ENCODE measurements at places on chromosomes 2 and 18.

- no peak for DNase-seq
Observed at GRCh38 chr2:70532244-70532935, 21.2 kb downstream of the TGFA start.

GRCh38 chr2:154551649-154552048 lies 146.8 kb upstream of the KCNJ3 start:
- no peak for DNase-seq

DNA sequence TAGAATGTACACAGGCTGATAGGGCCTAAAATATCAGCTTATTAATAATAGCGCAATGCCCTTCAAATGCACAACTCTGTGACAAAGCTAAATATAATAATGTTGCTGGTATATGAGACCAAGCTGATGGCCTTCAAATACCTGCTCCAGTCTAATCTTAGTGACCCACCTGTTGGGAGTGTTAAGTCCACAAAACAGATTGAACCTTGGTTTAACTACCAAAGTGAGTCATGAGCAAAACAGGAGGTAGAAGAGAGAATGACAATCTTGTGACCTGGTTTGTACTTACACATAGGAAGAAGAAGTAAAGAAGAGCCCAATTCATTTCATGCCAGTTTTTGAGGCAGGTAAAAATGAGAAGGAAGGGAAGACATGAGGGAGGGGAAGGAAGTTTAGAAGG lies 295.0 kb downstream of the NR4A2 start:
- no peak for DNase-seq

DNA sequence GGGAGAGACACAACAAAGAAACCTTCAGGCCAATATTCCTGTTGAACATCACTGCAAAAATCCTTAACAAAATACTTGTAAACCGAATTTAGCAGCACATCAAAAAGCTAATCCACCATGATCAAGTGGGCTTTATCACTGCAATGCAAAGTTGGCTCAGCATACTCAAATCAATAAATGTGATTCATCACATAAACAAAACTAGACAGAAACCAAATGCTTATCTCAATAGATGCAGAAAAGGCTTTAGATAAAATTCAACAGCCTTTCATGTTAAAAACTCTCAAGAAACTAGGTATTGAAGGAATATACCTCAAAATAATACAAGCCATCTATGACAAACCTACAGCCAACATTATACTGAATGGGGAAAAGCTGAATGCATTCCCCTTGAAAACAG lies 20.6 kb downstream of the GTF2A1L start:
- no peak for DNase-seq

- no peak for DNase-seq
Observed at GRCh38 chr2:222993920-222994650, 57.9 kb upstream of the KCNE4 start.

- DNase-seq, result no peak
Observed at GRCh38 chr2:58054264-58054663, 7.7 kb downstream of the VRK2 start.

DNA sequence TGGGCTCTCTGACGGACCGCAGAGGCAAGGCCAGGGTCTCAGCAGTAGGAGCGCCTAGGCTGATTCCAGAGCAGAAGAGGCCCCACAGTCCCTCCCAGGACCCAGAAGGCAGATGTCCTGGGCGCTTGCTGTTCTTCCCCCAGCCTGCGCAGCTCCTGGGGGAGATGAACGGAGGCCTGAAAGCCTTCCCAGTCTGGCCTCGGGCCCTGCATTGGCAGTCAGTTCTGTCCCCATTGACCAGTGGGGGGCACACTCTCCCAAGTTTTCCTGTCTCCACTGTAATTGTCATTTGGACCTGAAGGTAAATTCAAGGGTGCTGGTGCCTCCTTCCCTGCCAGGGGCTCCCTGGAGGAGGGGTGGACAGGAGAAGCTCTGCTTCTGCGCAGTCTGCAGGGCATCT lies 345.7 kb downstream of the CYP26B1 start:
- DNase-seq, result no peak

Measured in D721Med (cell line).